ENCODE measurements at places on chromosomes 4 and X.

- DNase-seq: no peak
Measured at GRCh38 chr4:100357542-100357941, 160.3 kb downstream of the EMCN start.

GRCh38 chr4:187478292-187479140 is 517.1 kb upstream of the ZFP42 start:
- no peak for DNase-seq

DNA sequence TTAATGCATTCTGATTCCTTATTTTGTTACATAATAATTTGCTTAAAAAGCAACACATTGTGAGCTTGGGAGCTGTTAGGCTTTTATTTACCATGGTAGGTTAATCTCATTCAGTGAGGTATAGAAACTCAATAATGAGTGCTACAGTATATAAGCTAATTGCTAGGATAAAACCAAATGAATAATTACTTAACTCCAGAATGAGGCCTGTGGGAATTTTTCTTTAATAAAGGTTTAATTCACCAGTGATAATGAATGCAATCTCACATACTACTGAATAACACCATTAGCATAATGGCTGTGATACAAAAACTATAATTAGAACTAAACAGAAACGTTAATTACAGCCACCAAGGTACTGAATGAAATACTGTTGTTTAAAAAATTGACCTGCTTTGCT is 326.3 kb downstream of the IQCM start:
- no peak for DNase-seq

DNA sequence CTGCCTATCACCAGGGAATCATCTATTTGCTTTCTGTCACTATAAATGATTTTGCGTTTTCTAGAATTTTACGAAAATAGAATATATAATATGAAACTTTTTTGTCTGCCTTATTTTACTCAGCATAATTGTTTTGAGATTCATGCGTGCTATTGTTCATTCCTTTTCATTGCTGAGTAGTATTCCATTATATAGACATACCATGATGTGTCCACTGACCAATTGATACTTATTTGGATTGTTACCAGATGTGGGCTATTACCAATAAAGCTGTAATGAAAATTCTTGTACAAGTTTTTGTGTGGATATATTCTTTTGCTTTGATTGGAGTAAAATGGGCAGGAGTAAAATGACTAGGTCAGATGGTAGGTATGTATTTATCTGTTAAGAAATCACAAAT is 390.7 kb upstream of the EMCN start:
- DNase-seq: no peak

- DNase-seq: no peak
Measured at GRCh38 chr4:110878956-110879355, 256.1 kb upstream of the PITX2 start.

DNA sequence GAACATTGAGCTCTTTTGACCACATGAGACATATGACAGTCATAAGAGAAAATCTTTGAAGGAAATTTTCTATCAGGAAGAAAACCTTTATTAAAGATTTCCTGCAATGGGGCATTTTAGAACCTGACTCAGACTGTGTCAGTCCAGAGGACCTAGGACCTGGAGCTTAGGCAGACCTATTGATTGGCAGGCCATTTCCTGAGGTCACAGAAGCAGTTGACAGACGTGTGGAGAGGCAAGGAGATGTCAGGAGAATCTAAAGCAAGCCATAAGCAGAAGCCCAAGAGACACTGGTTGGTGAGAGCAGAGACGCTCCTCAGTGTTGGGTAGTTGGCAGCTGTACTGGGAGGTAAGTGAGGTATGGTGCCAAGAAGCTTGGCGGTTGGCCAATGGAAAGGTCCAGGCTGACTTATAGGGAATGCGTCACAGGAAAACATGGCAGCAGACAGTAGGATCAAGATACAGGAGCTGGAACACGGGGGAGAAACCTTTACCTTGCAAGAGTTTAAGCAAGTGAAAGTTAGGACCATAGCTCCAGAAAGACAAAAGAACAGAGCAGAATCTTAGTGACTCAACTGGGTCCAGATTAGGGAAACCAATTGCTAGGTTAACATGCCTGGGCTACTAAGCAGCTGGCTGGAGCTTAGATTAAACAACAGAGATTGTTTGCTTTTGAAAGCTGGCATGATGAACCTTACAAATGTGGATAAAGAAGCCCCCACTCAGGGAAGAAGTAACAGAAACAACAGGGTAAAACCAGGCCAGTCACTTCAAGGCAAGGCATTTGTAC is 18.6 kb downstream of the PALLD start:
- no peak for DNase-seq

GRCh38 chr4:42296196-42296595 is 101.1 kb upstream of the SHISA3 start:
- no peak for DNase-seq

Data from GM12878 (cell line).